ENCODE measurements at places on chromosomes 3 and 15. TPM values are rescaled to one million over a fixed set of nuclear protein-coding genes. Genes with fewer than 3 reads are reported as not detected.

Gene SCAANT1
- not detected for total RNA-seq

DNA sequence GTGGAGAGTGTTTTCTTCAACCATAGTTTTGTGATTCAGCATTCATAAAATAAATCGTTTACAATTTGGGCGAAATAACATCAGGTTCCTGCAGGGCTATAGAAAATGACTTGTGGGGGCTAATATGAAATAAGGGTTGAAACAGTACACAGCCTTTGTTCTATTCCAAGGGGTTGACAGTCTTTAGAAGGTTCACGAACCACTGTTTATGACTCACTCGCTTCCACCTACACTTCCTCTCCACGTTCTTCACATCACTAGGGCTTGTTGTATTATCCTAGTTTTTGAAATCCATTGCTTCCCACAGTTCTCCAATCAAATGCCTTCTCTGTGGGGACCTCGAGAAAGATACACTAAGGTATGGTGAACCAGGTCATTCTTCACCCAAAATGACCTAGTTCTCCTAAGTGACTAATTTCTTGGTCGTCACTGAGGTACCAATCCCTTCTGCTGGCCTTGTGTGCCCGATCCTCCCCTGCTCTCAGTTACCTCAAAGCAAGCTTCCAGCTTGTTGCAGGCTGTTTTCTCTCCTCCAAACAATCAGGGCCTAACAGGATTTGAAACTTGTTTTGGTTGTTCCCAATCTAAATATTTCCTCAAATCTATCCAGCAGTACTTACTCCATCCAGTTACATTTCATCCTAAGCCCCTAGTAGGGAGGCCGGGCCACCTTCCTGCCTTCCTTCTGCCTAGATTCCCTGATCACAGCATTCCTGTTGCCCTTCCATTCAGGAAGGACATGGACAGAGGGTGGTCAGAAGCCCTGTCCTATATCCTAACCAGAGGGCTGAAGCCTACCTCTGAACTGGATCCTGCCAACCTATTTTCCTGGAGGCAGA lies 23.1 kb upstream of the TBL1XR1 start:
- no peak for DNase-seq

DNA sequence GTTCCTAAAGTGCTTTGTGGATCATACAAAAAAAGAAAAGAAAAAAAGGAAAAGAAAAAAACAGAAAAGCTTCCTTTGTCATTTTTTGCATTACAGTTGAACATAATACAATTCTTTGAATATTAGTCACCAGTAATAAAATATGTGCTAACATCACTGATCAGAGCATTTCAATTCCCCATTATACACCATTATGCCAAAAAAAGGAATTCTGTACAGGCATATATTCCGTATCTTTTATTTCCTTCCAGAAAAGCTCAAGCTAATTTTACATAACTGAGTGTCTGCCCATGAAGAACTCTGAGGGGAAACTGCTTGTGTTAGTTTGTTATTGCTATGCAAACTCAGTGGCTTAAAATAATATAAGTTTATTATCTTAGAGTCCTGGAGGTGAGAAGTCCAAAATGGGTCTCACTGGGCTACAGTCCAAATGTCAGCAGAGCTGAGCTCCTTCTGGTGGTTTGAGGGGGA lies 377.9 kb downstream of the GAP43 start:
- no peak for DNase-seq

- no peak for DNase-seq
Observed at GRCh38 chr3:138867996-138868395, 33.3 kb upstream of the PIK3CB start.

DNA sequence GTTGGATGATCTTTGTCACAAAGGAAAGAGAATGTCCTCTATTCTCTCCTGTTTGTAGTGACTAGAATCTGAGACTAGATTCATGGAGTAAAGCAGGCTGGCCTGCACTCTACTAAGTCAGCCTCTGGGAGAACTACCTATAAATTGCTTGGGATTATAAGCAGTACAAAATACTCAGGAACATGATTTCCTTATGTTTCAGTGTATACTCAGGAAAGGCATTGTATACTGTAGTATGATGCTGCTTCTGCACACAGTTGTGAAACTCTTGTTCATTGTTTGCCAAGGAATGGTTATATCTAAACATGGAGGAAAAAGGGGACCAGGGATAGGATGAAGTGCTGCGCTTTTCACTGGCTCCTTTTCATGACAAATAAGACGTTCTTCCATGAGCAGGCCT lies 49.2 kb downstream of the OXSR1 start:
- DNase-seq, result no peak

DNA sequence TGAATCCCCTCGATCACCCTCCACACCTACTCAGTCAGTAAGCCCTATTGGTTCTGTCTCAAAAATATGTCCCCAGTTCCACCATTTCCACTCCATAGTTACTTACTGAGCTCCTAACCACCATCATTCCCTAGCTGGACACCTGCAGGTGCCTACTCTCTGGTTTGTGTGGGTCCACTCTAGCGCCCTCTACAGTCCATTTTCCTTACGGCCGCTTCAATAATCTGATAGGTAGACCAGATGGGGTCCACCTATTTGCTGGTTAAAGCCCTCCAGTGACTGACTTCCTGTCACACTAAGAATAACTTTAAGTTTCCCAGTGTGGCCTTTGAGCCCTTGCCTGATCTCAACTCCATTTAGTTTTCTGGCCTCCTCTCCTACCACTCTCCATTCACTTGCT lies 5.0 kb downstream of the GXYLT2 start:
- DNase-seq, result no peak

DNA sequence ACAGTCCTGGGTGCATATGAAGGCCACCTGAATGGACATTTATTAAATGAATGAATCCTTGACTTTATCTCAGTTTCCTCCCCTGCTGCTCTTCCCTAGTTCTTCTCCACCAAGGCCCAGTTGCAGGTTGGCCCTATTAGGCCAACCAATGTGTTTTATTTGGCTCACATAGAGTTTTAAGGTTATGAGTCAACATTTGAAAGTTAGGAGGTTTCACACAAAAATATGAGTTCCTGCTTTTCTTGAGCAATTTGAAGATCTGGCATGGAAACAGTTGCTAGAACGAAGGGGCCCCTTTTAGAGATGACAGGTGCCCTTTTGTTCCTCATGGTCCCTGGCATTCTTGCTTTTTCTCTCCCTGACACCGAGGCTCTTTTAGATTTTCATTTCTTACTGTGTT lies 83.0 kb upstream of the PDZRN3 start:
- no peak for DNase-seq
